ENCODE measurements at places on chromosomes 4 and X.

DNA sequence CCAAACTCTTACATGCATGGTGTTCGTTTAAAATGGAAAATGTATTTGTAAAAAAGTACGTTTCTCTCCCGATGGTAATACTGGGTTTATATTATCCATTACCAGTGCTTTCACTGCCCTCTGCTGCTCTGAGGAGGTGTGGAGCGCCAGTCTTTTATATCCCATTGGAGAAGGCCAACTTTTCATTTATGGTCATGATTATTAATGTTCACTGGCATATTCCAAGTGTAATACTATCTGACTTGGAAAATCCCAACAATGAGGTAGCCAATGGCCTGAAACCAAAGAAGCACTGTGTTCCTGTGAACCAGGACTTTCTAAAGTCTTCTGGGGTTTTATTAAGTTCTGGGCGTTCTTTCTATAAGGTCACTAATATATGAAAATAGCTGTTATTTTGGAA, 80.7 kb downstream of the SYNPO2 start:
- DNase-seq: no peak

- no peak for DNase-seq
These were observed 37.4 kb upstream of the RXFP1 start for GRCh38 chr4:158484173-158484885.

DNA sequence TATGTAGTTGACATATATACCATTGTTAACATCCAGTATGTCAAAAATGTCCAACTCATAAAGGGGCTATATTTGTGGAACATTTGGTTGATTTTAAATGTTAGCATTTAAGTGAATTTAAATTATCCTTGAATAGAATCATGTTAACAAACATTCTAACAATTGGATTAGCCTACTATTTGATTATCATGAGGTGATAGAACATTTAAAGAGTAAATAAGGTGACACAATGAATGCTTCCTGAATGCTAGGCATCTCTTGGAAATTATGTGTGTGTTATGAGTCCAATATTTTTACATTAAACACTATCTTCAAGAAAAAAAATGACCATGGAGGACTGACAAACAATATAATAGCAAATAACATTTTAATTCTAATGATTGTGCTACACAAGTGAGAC, 901.9 kb upstream of the AGA start:
- no peak for DNase-seq

DNA sequence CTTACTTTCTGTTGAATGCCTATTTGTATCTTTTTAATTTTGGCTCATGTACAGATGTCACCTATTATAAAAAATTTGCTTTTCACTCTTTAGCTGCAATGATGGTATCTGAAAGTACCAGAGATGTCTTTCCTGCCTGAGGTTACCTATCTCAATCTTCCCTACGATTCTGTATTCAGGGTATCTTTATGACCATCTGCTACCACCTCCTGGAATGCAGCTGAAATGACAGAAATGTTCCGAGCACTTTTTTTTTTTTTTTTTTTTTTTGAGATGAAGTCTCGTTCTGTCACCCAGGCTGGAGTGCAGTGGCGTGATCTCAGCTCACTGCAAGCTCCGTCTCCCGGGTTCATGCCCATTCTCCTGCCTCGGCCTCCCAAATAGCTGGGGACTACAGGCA, 136.4 kb downstream of the REPS2 start:
- no peak for DNase-seq

DNA sequence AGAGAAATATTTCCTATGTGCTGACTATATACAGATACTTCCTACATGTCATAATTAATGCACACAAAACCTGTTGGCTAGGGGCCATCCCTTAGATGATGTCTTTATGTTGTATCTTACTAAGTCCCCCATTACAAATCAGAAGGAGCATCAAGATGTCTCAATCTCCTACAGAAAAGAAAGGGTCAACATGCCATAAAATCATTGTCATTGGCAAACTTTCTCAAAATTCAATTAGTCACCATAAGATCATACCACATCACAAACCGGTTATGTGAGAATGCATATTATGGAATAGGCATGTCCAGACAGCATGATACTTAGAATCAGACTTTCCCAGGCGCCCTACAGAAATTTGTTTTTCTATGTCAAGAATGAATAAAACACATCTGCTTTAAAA, 175.2 kb upstream of the TET2 start:
- no peak for DNase-seq

- DNase-seq: no peak
These were observed 1301.8 kb upstream of the DIAPH2 start for GRCh38 chrX:95382799-95383198.

DNA sequence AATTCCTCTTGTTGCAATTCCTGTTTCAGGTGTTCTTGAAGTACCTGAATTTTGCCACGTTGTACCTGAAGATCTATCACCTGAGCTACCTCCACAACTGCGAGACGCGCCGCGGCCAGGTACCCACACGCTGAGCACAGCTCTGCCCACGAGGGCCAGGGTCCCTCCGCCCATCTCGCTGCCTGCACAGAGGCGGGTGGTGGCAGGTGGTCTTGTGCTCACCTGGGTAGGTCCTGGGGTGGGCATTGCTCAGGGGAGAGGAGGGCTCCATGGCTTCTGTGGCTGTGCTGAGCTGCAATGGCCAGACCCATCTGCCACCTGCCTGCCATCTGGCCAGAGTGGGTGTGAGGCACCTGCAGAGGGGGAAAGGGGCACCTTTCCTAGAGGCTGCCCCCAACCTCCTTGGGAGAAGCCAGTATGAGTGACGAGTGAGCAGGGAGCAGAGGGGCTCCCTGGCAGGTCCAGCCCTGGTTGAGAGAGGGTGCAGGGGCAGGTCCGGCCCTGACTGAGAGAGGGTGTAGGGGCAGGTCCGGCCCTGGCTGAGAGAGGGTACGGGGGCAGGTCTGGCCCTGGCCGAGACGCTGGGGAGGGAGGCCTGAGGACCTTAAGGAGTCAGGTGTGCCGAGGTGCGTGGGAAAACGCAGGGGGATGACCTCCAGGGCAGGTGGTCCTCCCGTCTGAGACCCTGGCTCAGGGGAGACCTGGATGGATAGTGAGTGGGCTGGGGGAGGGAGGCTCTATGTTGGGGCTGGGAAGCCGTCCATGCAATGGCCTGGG, 10.7 kb downstream of the PDE6B start:
- DNase-seq: no peak

- DNase-seq: no peak
These were observed 25.1 kb downstream of the DHX15 start for GRCh38 chr4:24559032-24559821.

DNA sequence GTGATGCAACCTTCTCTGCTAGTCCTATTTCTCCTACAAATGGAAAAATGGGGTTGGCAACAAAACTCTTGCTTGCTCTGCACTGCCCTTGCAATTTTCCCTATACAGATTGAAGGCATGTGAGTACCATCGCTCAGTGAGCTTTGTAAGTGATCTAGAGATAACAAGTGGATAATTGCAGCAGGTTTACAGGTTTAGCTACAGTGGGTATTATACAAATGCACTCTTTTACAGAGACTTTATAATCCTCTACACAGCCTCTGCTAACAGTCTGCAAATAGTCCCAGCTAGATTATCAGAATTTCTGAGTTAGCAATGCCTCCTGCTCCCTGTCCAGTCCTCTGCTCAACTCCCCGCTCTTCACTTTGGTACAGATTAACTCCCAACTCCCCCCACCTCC, 11.1 kb downstream of the LEF1 start:
- no peak for DNase-seq

DNA sequence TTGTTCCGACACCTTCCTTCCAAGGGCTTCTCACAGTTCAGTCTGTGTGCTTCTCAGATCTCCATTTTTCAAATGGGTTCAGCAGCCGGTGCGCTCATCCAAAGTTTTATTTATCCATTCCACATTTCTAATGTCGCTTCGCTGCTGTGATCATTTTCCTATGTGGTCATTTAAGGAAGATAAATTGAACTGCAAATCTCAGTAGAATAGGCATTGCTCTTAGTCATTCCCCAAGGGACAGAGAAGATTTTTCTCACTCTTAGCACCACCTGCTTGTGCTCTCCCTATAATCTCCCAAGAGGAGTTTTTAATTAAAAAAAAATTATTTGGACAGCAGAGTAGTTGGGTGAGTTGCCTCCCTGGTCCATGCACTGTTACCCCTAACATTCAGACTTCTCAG, 278.9 kb upstream of the GATB start:
- no peak for DNase-seq

- no peak for DNase-seq
These were observed 148.9 kb upstream of the RBPJ start for GRCh38 chr4:26171941-26172340.

- no peak for DNase-seq
These were observed 147.2 kb downstream of the SPATA18 start for GRCh38 chr4:52198294-52198693.

DNA sequence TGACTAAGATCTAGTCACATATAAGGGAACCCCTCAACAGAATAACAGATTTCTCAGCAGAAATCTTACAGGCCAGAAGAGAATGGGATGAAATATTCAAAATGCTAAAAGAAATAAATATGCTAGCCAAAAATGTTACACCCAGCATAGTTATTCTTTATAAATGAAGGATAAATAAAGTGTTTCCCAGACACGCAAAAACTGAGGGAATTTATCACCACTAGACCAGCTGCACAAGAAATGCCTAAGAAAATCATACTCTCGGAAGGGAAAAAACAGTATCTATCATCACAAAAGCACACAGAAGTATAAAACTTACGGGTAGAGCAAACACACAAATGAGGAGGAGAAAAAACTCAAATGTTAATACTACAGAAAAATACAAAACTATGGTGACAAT, 162.1 kb downstream of the HHIP start:
- DNase-seq: no peak

GRCh38 chr4:151644622-151645021, 116.2 kb downstream of the GATB start:
- peak; percentile 35 for DNase-seq

DNA sequence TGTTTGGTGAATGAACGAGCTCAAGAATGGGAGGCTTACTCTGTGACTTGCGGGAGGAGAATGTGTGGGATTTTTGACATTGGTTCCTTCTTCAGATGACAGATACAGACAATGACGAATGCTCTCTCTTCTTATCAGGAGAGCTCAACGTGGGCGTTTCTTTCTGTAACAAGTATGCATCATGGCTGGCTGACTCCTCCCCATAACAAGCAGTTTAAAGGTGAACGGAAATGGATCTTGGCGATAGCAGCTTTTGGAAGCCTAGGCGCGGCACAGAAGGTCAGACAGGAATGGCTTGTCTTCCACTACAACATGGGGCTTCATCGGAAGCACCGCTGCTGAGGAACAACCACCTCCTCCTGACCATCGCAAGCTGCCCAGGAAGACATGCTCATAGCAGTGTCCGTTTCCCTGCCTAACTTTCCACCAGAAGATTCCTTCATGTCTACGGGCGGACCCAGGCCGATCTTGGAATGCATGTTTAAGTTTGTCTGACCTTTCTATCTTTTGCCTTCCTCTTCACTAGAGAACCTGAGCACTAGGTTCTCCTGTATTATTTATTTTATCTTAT, 18.3 kb upstream of the ACSL1 start:
- no peak for DNase-seq

- no peak for DNase-seq
These were observed 335.4 kb downstream of the BCOR start for GRCh38 chrX:39762266-39762841.

- DNase-seq: no peak
These were observed 209.6 kb upstream of the IRS4 start for GRCh38 chrX:108945883-108946523.

DNA sequence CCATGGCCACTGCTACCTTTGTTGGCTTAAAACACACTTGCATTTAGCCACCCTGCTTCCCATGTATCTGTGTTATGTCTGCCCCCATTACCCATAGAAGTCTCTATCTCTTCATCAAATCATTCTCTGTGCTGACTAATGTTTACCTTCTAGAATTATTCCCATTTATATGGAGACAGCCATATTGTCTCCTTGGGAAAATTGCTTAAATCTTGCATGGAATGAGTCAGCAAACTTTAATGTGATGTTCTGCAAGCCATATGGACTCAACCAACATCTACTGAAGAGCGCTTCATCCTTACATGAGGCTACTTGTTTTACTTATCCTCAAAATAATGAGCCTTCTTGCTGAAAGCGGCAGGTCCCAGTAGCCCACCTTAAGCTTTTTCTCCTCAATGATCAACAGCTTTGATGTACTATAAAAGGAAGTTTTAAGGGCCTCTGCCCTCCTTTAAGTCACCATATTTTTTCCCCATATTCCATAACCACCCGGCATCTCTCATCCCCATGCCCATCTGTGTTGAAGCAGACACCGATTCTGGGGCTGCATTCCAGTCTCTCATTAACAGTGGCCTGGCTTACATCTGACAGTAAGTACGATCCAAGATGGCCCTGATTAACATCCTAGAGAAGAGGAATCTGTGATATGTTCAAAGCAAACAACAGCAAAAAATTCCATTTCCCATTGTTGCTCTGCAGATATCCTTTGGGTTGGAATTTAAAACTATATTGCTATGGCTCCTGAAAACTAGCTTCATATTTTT, 130.4 kb downstream of the ARHGAP6 start:
- DNase-seq: no peak

GRCh38 chr4:38109896-38110295, 149.7 kb downstream of the PTTG2 start:
- no peak for DNase-seq

- DNase-seq: no peak
These were observed 12.0 kb downstream of the GAGE1 start for GRCh38 chrX:49610718-49611310.

GRCh38 chrX:39331082-39331704, 529.9 kb downstream of the MID1IP1 start:
- DNase-seq: no peak

- no peak for DNase-seq
These were observed 14.2 kb downstream of the RNF175 start for GRCh38 chr4:153745651-153746050.

- no peak for DNase-seq
These were observed 20.6 kb downstream of the CCNQ start for GRCh38 chrX:153578200-153578835.

- DNase-seq: no peak
These were observed 327.8 kb downstream of the ARHGAP10 start for GRCh38 chr4:148059617-148060180.

DNA sequence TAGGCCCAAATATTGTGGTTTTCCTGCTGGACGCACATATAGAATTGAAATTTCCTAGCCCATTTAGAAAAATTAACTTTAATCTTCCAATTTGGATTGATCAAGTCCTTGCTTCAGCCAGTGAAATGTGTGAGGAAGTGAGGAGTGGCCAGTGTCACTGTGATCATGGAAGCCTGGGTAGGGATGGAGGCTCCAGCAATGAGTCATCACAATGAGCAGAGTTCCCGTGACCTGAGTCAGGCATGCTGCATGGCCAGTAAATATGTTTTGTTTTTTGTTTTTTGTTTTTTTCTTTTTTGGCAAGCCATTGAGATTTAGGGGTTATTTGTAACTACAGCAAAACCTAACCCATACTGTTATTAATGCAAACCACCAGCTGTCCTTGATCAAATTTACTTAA, 52.1 kb downstream of the IDS start:
- DNase-seq: no peak

DNA sequence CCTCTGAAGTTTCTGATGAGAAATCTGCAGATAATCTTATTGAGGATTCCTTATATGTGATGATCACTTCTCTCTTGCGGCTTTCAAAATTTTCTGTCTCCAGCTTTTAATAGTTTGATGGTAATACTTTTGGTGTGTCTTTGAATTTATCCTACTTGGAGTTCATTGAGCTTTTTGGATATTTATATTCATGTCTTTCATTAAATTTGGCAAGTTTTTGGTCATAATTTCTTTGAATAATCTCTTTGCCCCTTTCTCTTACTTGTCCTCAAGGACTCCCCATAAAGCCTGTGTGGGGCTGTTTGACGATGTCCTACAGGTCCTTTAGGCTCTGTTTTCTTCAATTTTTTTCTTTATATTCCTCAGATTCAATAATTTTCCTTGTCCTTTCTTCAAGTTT, 11.3 kb upstream of the FAM47E start:
- no peak for DNase-seq

- DNase-seq: no peak
These were observed 83.6 kb upstream of the TTC29 start for GRCh38 chr4:147029296-147029695.

Measured in iPS DF 6.9 (cell line).